Activated CD4-positive, CD25-positive, alpha-beta regulatory T cell (primary cell): ENCODE measurements at places on chromosomes 12 and 14.

DNA sequence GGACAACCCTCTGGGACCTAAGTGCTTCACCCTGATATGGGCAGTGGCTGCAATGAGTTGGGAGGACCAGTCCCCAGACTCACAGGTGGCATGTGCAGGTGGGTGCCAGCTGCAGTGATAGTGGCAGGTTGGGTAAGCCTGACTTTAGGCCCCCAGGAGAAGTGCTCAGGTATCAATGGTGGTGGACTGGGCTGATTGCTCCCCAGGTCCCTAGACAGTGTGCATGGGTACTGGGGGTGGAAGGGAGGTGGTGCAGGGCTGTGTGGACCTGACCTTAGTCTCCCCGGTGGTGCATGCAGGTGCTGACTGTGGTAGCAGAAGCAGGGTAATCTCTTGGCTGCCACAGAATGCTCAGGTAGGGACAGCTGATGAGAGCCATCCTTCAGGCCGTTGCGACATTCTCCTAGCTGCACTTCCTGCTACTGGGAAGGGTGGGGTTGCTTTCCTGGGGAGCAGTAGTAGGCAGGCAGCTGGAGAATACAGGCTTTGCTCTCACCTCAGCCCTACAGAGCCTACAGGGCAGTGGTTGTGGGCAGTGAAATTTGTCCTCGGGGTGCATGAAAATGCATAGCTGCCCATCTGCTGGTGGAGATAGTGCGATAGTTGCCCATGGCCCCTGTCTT is 33.3 kb upstream of the CCND2 start:
- no peak for DNase-seq

DNA sequence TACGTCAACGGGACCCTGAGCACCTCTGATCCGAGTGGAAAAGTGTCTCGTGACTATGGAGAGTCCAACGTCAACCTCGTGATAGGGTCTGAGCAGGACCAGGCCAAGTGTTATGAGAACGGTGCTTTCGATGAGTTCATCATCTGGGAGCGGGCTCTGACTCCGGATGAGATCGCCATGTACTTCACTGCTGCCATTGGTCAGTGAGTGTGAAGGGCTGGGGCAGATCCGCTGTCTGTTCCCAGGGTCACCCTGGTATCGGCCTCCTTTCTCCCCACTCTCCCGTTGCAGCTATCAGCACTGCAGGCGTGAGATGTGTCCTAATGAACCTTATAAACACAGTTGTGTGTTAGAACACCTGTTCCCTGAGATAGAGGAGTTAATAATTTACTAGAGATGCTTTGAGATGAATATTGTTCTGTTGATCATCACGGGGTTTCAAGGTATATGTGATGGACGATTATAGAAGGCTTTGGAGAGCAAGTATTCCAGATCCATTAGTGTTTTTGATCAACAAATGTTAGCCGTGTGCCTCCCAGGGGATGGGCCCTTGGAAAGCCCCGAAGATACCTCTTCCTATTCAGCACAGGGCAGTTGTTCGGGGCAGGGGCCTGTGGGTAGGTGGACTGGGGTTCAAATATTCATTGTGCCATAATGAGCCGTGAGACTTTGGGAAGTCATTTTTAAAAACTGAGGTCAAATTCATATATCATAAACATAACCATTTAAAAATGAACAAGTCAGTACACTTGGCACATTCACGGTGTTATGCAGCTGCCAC is 33.6 kb downstream of the ADGRD1 start:
- no peak for DNase-seq

DNA sequence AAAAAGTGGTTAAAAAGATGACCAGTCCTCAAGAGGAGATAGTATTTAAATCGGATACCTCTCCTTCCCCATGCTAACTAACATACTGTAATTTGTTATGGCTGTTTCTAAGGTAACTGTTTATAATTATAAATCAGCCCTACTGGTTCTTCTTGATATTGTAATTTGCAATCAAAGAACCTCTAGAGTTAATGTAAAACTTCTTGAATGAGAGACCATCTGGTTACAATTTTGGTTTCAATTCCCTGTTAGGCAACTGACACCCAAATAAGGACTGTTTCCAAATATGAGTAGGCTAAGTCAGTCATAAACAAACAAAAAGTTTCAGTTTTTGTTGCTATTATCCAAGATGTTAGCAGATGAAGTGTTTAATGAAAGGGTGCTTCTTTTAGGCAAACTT is 120.2 kb upstream of the DNM1L start:
- no peak for DNase-seq

GRCh38 chr14:63508033-63508432 is 35.1 kb downstream of the PPP2R5E start:
- DNase-seq: no peak

DNA sequence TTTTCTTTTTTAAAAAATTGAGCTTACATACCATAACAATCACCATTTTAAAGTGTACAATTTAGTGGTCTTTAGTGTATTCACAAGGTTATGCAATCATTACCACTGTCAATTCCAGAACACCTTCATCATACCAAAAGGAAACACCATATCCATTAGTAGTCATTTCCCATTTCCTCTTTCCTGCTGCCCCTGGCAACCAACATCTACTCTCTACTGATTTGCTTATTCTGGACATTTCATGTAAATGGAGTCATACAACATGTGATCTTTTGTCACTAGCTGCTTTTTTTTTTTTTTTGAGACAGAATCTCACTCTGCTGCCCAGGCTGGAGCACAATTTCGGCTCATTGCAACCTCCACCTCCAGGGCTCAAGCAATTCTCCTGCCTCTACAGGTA is 66.8 kb upstream of the CFL2 start:
- DNase-seq: no peak
